Thoracic aorta (tissue), 2 donors: ENCODE measurements at places on chromosomes 6 and 20.

GRCh38 chr6:13461307-13461706 is 26.1 kb downstream of the GFOD1 start:
- no peak for DNase-seq

- no peak for DNase-seq
These were observed 868 bp downstream of the NCOA3 start for GRCh38 chr20:47502271-47503239.

DNA sequence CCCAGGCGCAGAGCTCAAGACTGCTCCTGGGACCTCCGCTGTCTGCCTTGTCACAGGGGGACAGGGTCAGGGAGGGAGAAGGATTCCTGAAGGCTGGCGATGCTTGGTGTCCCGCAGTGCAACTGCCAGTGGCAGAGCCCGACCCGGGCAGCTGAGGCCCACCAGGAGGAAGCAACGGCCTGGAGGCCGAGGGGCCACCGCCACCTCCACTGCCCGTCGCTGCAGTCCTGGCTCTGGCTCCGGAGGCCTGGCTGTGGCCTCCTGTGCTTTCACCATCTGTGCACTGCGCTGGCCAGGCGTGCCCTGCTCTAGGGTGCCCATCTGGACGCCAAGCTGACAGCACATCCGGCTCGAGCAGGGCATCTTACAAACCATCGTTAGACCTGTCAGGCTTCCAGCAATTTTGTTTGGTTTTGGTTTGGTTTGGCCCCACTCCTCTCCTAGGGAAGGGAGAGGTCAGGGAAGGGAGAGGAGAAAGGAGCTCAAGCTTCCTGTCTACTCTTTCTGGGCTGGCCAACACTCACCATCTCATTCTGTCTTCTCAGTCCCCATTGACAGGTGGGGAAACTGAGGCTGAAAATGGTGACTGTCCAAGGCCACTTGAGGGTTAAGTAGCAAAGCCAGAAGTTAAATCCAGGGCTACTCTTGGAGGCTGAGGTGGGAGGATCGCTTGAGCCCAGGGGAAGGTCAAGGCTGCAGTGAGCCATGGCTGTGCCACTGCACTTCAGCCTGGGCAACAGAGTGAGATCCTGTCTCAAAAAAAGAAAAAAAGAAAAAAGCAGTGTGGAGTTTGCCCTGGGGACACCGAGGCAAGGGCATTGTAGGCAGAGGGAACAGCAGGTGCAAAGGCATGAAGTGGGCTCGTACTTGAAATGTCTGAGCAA is 37.7 kb upstream of the NOL4L start:
- no peak for DNase-seq

DNA sequence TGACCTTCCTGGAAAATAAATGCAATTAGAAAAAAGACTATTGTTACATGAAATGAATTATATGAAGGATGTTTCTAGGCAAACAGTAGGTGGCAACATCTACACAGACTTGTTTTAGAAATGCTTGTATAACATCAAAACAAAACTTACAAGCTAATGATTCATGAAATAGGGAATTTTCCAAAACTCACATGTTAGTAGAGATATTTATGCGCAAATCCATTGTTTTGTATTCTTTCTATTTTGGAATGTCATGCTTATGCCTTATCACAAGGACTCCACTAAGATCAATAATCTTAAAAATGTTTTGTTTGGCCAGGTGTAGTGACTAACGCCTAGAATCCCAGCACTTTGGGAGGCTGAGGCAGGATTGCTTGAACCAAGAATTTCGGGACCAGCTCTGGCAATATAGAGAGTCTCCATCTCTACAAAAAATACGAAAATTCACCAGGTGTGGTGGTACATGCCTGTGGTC is 32.3 kb upstream of the LGSN start:
- DNase-seq: no peak

DNA sequence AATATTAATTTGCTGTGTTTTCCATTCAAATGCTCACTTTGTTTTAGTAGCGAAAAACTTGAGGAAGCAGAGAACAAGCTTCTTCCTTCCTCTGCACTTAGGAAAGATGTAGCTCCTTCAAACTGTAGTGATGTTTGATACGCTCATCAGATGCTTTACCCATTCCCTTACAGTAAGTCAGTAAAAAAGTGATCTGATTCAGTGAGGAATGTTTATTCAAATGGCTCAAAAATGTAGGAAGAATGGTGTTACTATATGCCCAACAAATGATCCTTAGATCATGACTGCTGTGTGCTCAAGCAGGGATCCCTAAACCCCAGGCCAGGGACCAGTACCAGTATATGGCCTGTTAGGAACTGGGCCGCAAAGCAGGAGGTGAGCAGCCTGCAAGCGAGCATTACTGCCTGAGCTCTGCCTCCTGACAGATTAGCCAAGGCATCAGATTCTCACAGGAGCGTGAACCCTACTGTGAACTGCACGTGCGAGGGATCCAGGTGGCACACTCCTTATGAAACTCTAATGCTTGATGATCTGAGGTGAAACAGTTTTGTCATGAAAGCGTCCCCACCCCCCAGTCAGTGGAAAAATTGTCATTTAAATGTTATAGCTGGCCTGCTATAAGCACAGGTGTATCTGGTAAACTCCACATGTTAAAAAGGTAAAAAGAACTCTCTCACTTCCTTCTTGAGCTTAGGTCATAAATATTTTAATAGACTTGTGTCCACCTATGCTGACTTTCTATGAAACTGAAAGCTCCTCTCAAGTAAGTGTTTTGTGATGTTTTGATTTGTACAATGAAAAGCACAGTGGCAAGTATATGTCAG is 187.2 kb downstream of the FOXC1 start:
- DNase-seq: no peak

DNA sequence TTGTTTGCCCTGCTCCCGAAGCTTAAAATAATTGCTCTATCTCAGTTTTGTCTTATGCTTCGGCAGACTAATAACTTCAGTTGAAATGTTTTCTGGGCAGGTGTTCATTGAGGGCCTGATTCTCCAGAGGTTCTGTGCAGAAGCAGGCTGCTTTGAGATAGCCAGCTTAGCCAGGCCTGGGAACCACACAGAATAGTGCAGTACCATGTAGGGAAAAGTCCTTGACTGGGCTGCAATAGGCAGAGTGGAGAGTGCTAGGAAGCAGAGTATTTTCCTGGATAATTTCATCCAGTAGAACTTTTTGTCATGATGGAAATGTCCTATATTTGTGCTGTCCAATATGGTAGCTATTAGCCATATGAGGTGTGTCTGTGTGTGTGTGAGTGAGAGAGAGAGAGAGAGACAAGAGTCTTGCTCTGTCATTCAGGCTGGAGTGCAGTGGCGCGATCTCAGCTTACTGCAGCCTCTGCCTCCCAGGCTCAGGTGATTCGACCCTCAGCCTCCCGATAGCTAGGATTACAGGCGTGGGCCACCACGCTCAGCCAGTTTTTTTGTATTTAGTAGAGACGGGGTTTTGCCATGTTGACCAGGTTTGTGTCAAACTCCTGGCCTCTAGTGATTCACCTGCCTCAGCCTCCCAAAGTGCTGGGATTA is 15.9 kb downstream of the TOP1 start:
- no peak for DNase-seq

DNA sequence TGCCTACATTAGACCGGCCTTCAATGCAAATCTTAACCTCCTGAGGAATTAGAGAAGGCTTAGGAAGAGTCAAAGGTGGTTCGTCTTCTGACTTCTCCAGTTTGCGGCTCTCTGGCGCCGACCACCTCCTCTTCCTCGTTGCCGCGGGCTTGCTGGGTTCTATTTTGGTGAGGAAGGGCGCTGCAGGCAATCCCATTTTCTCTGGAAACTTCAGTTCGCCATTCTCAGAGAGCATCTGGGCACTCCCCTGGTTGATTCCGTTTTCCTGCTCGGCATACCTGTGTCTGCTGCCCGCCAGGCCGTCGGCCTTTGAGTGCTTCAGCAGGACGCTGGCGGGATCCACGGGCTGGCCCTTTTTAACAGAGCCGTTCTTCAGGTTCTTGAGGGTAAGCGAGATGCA is 67.9 kb downstream of the GMPR start:
- DNase-seq: no peak

DNA sequence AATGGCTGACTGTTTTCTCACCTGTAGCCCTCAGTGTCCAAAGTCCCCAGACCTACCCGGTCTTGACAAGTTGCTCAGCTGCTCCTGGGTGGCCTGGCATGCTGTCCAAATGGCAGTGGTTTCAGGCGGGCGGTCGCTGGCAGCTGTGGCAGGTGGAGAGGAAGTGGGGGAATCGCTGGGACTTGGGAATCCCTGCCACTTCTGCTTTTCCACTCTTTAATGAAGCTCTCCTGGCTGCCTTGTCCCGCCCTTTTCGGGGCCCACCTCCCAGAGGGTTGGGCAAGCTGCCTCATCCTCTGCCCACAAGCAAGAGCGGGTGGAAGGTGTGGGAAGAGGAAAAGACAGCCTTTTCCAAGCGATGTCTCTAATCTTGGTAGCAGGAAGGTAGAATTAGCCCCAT is at the start of gene OCSTAMP:
Gene OCSTAMP (minus strand): TSS at position 194 of the 400 bp plus-strand sequence. CDS start 94 bp downstream, at position 100.
- no peak for DNase-seq
